ENCODE measurements at places on chromosomes 16 and 17.

GRCh38 chr16:80120899-80121521 lies 419.8 kb upstream of the DYNLRB2 start:
- DNase-seq, result no peak

DNA sequence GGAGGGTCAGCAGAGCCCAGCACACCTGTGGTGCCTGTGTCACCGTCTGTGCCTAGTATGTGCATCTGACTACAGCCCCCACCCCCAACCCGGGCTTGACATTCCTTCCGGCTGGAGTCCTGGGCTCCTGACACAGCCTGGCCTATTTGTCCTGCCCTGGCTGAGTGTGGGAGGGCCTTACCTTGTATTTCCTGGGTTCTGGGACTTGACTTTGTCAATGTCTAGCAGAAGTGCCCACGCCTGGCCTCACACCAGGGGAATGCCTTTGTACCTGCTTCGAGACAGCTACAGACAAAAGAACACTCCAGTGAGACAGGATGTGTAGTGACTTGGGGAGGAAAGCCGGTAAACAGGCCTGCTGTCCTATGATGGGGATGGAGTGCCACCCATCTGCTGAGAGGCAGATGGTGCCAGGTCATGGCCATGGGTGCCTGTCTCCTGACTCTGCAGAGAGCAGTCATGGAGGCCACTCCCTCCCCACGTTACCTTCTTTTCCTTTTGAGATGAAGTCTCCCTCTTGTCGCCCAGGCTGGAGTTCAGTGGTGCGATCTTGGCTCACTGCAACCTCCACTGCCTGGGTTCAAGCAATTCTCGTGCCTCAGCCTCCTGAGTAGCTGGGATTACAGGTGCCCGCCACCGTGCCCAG lies 42.8 kb downstream of the TNFRSF13B start:
- DNase-seq, result no peak

DNA sequence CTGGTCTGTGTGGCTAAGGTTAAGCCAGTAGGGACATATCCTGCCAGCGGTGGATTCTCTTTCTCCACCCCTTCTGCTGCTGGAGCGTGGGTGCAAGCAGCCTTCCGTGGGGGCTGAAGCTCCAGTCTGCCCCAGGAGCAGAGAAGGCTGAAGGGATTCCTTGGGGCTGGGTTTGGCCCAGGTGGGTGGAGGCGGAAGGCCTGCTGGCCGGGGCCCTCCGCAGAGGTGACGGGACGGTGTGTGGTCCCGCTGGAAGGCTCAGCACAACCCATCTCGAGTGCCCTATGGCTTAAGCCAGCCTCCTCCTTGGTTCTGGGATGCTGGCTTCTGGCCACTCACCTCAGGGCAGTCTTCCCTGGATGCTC lies 13.1 kb downstream of the TIMM22 start:
- no peak for DNase-seq

GRCh38 chr16:17518441-17518840 lies 47.7 kb upstream of the XYLT1 start:
- no peak for DNase-seq

GRCh38 chr17:41602524-41602923 lies 10.0 kb downstream of the KRT16 start:
- no peak for DNase-seq

- DNase-seq, result no peak
Observed at GRCh38 chr17:68953340-68953997, 1.7 kb downstream of the ABCA8 start.
